ENCODE measurements at places on chromosomes 6 and 20. TPM values are rescaled to one million over a fixed set of nuclear protein-coding genes. Genes with fewer than 3 reads are reported as not detected.

The TCP11 gene
- 3.2 TPM for polyA plus RNA-seq

The POPDC3 gene
- 0.24 TPM for polyA plus RNA-seq

The FANCE gene
- polyA plus RNA-seq = 10.8 TPM

The CPNE5 gene
- polyA plus RNA-seq = 14.1 TPM

The PRL gene
- 0.06 TPM for polyA plus RNA-seq

The EEF1A2 gene
- 0.96 TPM for polyA plus RNA-seq

The IMPG1 gene
- polyA plus RNA-seq = 4.2 TPM

The RPS18 gene
- 3,084 TPM for polyA plus RNA-seq

The SRSF6 gene
- polyA plus RNA-seq = 380 TPM

The FOXF2 gene
- polyA plus RNA-seq = 0.10 TPM

The HLA-DMB gene
- 60.1 TPM for polyA plus RNA-seq

The CAGE1 gene
- polyA plus RNA-seq = 0.12 TPM

The HLA-DQB2 gene
- polyA plus RNA-seq = 0.52 TPM

The NRN1 gene
- polyA plus RNA-seq = 3.9 TPM

The SAMD10 gene
- polyA plus RNA-seq = 10.0 TPM

The RIPOR3 gene
- polyA plus RNA-seq = 5.5 TPM

The FRS3 gene
- 8.6 TPM for polyA plus RNA-seq

The TMEM30A gene
- 118 TPM for polyA plus RNA-seq

The TAF4 gene
- 20.3 TPM for polyA plus RNA-seq
